ENCODE measurements at places on chromosomes 3 and 15.

DNA sequence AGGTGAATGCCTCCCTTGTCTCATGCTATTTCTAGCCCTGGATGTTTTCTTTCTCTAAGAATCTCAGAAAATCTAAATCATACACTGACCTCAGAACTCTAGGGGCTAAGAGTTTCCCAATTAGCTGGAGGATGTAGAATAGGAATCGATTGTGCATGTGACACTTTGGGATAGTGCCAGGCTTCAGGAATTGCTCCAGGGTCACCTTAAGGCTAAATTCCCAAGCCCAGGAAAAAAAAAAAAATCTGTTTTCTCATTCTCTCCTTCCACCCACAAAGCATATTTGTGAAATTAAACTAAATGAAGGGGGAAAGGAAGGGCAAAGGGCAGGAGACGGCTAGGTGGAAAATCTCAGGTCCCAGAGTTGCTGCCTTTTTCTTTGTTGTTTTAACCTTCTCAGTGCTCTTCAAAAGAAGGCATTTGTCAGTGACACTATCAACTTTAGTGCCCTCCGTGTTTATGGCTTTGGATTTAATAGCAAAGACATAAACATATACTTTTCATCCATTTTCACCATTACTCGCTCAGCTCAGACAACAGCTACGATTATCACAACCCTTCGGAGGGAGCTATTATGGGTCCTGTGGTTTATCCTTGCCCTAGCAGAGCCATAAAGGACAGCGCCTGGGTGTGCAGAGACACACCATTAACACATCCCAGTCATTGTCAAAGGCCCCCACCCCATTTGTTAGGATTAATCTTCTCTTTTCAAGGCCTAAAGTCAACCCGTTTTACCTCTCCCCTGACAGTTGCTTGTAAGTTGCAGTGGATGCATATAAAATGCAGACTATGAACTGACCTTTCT lies 271.7 kb downstream of the PDZRN3 start:
- no peak for DNase-seq

GRCh38 chr3:138625707-138626365 lies 17.3 kb downstream of the FAIM start:
- DNase-seq, result peak; percentile 64

- no peak for DNase-seq
These were observed 23.4 kb upstream of the SEC13 start for GRCh38 chr3:10344147-10344943.

DNA sequence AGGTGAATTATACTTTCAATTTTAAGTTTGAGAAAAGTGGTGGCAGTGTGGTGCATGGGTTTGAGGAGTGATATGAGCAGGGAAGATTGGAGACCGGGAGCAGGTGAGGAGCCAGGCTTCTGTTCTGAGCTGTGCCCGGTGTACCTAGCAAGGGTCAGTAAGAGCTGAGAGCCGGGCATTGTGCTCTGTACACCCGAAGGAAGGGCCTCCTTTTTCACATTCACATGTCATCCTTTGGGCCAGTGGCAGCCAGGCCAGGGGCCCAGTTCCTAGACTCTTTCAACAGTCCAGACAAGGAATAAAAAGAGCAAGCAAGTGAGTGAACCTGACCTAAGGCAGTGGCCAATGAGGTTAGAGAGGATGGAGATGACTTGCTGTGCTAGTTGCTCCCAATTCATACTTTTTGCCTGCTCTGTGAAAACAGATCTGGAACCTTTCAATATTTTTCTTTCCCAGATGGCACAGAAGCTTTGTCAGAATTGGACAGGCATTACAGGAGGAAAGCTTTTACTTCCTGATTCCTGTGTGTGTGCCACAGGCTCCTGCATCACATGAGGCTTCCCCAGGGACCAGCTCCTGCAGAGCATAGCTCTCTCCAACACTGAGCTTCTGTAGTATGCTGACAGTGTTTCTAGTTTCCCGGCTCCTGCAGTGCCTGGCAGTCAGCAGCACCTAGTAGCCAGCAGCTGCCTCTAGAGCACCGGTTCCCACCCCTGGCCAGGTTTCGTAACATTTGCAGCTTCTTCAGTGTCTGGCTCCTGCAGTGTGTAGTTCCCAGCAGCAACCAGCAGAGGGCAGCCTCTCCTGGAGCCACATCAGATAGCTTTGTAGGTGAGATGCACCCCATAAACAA lies 5.3 kb upstream of the TRA2B start:
- DNase-seq, result peak; percentile 78

DNA sequence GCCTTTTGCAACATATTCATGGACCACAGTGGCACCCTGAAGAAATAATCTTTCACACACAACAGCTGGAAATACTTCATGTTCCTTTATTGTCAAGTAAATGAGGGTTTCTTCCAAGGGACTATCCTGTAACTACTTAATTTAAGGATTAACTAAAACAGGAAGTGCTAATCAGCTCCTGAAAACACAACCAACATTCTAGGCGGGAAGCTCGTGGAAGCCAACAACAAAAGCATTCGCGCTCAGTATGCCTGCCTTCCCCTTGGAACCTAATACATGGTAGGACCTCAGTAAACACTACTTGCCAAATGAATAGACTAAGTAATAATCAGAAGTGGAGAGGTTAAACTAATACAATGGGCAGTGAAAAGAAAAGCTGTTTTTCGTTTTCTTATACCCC lies 300.9 kb downstream of the RORA start:
- no peak for DNase-seq

GRCh38 chr15:50340416-50340815 lies 14.6 kb downstream of the GABPB1 start:
- no peak for DNase-seq

DNA sequence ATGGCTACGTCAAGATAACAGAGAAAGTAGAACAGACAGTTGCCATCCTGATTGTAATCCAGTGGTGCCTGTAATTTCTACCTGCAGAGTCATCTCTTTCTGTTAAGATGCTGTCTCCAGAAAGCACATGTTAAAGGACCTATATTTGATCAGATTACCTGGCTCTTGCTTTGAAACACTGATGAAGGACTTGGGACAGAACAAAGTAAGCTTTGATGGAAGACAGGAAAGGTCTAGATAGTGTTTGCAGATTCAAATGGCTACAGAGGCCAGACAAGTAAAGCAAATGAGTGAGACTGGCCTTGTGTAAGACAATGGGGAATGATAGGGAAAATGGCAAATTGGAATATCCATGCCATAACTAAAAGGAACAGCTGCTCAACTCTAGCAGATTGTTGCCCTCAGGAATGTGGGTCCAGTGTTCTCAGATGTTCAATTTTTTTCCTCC lies 1.8 kb upstream of the GSK3B start:
- peak; percentile 26 for DNase-seq

DNA sequence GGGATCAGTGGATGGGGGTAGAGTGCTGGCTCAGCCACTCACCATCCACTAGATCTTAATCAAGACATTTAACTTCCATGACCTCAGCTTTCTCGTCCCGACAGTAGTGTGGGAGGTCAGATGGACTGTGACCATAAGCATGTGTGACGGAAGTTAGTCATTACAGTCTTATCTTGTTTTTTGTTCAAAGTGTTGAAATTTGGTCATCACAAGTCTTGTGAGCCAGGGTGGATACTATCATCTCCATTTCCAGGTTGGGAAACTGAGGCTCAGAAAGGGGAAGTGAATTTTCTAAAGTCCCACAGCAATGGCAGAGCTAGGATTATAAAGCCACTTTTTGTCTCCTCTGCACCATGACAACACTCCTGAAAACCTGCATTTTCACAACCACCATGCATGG lies 32.0 kb upstream of the ITGA11 start:
- DNase-seq, result no peak

GRCh38 chr15:60854858-60855564 lies 374.1 kb downstream of the RORA start:
- DNase-seq, result no peak
